Astrocyte (in vitro differentiated cells and primary cell): ENCODE measurements at places on chromosomes 13 and 19.
A peak's percentile ranks its signal among the peaks of the same experiment; 100 is the strongest.

- DNase-seq: peak; percentile 94
Observed at GRCh38 chr13:45219938-45220375, 19.1 kb upstream of the KCTD4 start.

DNA sequence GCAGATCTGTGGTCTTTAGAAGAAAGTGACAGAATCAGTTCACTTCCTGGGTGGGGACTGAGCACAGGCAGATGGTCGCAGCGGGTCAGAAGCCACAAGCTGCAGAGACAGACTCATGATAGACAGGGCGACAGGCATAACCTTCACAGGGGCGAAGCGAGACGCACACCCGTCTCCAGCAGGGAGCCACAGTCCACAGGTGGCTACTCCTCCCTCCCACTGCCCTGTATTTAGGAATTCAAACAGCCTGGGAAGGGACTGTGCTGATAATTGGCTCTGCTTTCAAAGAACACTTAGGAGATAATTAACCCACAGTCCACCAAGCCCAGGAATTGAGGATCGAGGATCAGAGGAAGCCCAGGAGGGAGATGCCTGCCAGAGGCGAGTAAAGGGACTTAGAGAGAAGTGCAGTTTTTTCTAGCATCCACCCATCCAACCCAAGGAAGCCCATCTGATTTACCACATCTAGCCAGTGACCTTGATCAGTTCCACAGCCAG, 23.2 kb downstream of the RFX2 start:
- DNase-seq: no peak

DNA sequence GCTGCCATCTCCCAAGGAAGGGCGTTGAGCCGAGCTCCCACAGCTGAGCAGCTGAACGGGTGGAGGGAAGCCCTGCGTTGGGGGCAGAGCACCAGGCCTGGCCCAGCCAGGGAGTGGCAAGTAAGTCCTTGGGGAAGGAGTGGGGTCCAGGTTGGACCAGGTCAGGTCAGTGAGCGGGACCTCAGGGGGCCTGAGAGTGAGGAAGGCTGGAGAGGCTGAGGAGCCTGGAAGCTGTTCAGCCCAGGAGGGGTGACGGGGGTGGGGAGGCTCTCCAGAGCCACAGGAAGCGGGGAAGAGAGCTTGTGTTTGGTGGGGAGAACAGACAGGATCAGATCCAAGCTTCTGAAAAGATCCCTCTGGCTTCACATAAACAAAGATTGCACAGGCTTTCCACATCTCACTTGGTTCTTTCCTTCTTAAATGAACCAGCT, 55.4 kb upstream of the ATP12A start:
- no peak for DNase-seq

- DNase-seq: peak; percentile 25
Observed at GRCh38 chr19:35557539-35558399, 5.7 kb downstream of the ATP4A start.

- DNase-seq: no peak
Observed at GRCh38 chr19:10788146-10788545, 47.9 kb downstream of the TMED1 start.

GRCh38 chr13:97295283-97296182, 73.4 kb downstream of the MBNL2 start:
- DNase-seq: peak; percentile 82

GRCh38 chr13:109880371-109881346, 94.3 kb upstream of the IRS2 start:
- DNase-seq: no peak

DNA sequence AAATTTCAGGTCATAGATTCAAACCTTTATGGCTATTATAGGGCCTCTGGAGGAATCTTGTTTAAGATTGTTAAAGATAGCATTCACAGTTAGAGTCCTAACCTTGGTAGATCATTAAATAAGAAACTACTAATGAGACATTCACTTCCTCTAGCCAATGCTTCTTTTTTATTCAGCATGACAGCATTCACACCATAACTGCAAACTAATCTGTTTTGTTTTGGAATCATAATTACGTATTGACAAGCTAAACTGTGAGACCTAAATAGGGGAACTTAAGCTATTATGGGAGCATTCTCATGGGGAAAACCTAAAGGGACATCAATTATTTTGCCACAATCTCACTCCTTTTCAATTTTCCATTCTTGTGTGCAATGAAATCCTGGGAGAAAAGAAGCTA, 653.8 kb downstream of the PCDH9 start:
- DNase-seq: no peak

- no peak for DNase-seq
Observed at GRCh38 chr19:4232614-4233281, 3.4 kb downstream of the EBI3 start.

DNA sequence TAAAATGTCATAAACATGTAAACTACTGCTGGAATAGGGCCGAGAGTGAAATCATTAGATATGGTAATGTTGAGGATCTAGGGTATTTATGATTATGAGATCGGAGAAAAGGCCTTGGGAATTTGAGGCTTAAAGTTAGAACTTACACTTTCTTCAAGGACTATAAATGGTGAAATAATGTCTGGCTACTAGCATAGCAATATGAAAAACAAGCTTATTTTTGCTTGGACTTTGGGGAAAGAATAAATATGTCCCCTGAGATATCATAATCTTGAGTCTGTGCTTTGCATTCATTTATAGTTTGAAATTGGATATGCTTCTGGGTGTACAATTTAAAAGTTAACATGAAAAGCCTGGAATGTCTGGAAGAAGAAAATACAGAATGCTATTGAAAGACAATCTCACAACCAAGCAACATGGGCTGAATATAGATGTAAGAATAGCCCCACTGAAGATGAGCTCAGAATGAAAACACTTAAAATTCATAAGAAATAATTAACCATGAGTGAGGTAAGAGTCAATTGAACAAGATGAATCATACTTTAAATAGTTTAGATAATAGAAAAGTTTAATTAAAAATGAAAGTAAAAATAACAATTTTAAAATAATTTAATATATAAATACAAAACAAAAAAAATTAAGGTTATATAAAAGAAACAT, 1555.4 kb upstream of the MIR17HG start:
- no peak for DNase-seq

DNA sequence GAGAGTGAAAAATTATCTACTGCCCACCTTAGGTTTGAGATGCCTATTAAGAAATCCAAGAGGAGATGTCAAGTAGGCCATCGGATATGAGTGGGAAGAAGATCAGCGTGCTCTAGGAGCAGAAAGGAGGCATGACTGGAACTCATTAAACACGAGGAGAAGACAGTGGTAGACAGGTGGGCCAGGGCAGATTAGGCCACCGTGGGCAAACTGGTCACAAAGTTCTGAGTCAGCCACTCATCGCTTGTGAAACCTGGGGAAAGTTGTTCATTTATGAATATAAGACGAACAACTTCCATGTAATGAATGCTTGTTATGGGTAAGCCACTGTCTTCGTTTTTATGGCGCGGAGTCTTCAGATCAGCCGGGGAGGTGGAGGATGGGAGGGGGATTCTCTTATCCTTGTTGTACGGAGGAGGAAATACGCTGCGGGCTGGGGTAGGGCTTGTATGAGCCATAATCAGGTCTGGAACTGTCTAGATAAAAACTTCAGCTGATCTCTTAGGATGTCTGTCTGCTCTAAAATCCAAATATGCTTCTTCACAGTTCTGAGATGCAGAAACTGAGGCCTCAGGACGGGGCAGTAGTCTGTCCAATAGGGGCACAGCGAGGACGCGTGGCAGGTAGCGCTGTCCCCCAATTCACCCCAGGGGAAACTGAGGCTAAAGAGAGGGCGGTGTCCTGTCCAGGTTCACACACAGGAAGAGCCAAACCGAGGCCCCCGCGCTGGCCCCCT, 1.1 kb upstream of the ZNF444 start:
- no peak for DNase-seq

DNA sequence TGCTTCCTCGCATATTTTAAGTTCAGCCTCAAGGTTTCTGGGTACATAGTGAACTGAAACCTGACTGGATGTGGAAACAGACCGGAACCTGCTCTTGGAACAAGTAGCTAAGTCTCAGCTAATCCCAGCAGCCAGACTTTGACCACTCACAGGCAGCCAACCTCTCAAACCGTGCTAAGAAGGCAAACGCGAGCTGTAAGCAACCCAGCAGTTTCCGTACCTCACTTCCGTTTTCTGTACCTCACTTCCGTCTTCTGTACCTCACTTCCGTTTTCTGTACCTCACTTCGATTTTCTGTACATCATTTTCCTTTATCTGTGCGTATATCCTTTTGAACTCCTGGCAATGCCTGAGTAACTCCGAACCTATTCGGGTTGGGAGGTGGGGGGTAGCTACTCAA, 96.8 kb downstream of the SUCLA2 start:
- DNase-seq: no peak

DNA sequence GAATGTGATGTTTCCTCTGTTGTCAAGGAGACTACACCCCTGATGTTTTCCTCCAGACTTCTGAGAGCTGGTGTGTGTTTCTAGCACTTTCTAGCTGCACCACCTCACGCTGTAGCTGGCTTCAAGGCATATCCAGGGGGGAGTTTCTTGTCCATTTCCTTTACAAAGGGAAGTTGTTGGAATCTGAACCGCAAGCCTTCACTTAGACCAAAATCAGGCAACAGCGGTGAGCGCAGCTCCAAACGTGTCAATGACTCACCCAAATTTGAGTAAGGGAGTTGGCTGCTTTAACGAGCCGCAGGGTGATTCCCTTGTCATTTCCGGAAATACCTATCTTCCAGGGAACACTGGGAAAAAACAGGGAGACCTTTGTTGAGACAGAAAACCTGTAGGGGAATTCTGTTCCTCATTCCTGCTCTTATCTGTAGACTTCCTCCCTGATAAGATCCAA, 2.5 kb downstream of the LDLR start:
- peak; percentile 98 for DNase-seq

- no peak for DNase-seq
Observed at GRCh38 chr19:4578552-4579248, 19.2 kb upstream of the SEMA6B start.

DNA sequence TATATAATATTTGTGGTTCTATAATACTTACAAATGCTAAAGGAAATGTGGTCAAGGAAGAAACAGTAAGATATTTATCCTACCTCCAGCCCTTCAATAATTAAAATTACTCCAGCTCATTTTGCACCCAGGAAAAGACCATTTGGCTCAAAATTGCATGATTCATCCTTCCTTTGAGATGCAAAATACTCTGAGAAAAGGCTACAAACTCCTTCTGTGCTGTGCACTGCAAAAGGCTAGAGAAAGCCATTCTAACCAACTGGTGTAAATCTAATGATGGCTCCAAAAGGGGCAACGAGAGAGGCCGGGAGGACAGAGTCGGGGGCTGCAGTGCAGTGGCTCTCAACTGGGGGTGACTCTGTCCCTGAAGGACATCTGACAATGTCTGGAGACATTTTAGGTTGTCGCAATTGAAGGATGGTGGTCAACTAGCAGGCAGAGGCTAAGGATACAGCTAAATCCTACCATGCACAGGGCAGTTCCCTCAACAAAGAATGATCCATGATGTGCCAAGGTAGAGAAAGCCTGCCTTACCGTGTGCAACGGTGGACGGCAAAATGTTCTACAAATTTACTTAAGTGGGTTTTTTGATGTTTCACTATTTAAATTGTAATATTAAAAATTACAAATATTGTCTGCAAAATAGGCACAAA, 32.6 kb downstream of the SLC7A1 start:
- DNase-seq: no peak

GRCh38 chr13:110470272-110471009, 91.1 kb downstream of the RAB20 start:
- no peak for DNase-seq

GRCh38 chr19:1949304-1950101, 8.5 kb downstream of the CSNK1G2 start:
- no peak for DNase-seq

DNA sequence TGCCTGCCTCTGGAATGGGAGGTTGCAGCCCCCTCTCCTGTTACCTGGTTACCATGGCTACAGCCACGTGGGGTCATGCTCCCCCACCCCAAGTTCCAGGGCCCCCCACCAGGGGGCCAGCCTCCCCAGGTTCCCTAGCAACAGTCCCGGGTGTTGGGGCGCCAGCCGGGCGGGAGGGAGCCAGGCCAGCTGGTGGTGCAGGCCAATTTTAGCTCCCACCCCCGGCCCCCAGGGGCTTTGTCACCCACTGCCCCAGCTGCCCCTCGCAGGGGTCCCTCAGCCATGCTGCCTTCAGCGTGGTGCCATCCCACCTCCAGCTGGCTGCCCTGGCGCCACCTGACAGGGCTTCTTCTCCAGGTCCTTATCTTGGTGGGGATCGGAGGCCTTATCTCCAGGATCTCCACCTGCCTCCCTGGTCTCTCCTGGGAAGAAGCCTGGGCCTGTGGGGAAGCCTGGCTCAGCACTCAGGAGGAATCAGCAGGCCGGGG, 3.0 kb downstream of the MARK4 start:
- DNase-seq: no peak

- peak; percentile 31 for DNase-seq
Observed at GRCh38 chr19:11018179-11018578, 57.3 kb downstream of the SMARCA4 start.

GRCh38 chr19:35513628-35514281, at the start of gene DMKN:
TSS of gene DMKN (minus strand) at chr19:35513649. CDS start at chr19:35513475, 174 bp downstream.
- no peak for DNase-seq

DNA sequence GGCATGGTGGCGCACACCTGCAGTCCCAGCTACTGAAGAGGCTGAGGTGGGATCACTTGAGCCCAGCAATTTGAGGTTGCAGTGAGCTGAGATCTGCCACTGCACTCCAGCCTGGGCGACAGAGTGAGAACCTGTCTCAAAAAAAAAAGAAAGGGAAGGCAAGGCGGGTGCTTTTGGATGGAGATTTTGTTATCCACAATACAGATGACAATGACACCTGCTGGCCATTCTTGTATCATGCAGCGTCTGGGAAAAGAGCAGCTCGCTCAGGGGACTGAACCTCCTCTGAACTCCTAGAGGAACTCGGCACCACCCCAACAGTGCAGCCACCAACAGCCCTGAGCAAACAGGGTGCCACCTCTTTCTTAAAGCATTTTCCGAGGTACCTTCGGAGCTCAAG, 22.8 kb downstream of the HAUS8 start:
- DNase-seq: peak; percentile 19

GRCh38 chr13:65826657-65827056, 1403.5 kb downstream of the PCDH9 start:
- DNase-seq: no peak

DNA sequence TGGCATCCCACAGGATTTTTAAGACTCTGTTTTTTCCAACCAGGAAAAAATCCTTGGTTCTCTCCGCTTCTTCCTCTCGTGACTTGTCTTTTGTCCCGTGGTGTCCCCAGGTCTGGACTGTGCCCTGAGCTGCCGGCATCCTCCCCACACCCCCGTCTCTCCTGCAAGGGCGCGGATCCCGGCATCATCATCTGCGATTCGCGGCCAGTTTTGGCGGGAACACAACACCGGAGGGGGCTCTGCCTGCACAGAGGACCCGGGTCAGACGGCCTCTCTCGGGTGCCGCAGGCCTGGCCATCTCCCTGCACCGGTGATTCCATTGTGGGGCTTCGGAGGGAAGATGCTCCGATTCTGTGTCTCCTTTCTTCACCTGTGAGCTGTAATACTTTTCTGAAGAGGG, 18.8 kb upstream of the GAS6 start:
- no peak for DNase-seq
